ENCODE measurements at places on chromosomes 1 and 21.

DNA sequence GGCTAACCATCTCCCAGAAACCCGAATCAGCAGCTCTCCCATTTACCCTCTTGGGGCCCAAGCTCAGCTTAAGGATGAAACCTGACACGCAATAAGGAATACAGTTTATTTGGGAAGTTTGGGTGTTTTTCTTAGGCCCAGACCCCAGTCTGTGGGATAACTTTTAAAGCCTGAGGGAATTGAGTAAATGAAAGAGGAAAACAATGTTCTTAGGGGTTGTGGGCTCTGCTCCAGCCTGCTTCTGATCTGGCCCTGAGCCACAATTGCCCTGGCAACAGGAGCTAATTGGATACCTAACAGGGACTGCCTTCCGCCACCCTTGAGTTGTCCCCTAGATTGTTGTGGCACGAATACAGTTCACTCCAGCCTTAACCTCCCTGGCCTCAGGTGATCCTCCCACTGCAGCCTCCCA lies 20.1 kb downstream of the DYRK3 start:
- no peak for DNase-seq

DNA sequence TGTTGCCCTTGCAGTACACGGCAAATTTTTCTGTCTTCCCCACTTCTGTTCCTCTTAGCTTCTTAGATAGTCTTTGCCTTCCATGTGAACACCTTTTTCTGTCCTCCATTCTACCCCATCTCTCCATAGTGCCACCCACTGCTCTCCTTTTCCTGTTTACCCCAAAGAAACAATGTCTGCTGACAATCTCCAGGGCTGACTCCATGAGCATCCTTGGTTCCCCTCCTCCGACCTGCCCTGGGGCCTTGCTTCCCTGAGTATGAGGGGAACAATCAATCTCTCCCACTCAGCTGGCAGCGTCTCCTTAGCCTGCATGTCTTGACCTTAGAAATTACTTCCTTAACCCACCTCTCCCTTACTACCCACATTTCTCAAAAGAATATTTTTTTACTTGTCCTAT lies 12.3 kb upstream of the MYBPHL start:
- DNase-seq, result no peak

- DNase-seq, result no peak
Observed at GRCh38 chr1:7915826-7916500, 24.7 kb downstream of the TNFRSF9 start.

GRCh38 chr1:85587841-85588240 lies 7.3 kb downstream of the CCN1 start:
- no peak for DNase-seq

- DNase-seq, result no peak
Observed at GRCh38 chr1:174405219-174405618, 42.5 kb upstream of the GPR52 start.

- no peak for DNase-seq
Observed at GRCh38 chr1:34885405-34886247, 26.1 kb upstream of the SMIM12 start.

DNA sequence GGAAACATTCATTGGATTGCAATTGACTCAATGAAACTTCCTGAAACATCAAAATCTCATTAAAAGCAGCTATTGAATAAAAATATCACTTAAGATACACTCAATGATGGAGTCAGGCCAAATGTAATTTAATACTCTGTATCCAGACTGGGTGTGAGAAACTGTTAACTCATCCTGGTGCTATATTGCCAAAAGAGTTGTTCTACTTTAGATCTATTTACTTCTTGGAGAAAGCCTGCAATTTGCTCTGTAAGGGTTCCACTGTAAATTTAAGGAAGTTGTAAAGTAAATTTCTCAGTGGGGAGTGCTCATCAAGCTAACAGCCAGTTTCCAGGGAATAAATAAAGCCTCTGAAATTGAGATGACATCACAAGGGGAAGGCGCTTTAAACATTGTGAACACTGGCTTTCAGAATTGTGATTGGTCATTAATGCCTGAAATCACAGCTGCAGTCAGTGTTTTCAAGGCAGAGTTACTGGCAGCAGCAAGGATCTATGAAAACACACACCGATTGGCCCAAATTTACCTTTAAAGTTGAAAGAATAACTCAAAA lies 91.4 kb downstream of the OLFM3 start:
- DNase-seq, result no peak

DNA sequence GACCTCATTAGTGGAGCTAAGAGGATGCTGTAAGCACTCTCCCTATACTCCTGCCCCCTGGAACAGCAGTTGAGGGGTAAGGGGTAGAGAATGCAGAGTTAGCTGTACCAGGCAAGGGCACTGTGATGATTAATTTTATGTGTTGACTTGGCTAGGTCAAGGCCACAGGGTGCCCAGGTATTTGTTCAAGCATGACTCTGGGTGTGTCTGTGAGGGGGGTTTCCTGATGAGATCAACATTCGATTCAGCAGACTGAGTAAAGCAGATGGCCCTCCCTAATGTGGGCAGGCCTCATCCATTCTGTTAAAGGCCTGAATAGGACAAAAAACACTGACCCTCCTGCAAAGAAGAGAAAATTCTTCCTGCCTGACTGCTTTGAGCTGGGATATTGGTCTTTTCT lies 110.8 kb downstream of the KCND3 start:
- no peak for DNase-seq

GRCh38 chr21:24714646-24715200 lies 892.6 kb downstream of the MRPL39 start:
- peak; percentile 29 for DNase-seq

Data from MV-4-11 (cell line).